Stimulated activated CD8-positive, alpha-beta memory T cell treated with anti-CD3 and anti-CD28 coated beads, Interleukin-2, amount 100 ng/mL, for 1 hour (primary cell): ENCODE measurements at places on chromosomes 1 and 21.

DNA sequence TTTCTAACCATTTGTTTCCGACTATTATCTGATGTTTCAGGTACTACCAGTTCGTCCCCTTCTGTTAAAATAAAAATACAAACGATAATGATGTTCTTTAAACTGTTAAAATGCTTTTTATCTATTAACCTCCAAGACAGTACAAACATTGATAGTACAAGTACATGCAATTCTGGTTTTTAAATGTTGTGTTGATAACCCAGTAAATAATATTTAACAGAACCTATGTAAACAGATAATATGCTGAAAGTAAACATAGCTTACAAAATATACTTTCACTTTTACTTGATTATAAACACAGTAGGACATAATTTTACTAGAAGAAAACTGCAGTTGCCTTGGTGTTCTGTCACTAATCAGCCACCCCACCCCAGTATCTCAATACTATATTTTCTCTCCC, 76.9 kb downstream of the COQ8A start:
- DNase-seq = no peak

DNA sequence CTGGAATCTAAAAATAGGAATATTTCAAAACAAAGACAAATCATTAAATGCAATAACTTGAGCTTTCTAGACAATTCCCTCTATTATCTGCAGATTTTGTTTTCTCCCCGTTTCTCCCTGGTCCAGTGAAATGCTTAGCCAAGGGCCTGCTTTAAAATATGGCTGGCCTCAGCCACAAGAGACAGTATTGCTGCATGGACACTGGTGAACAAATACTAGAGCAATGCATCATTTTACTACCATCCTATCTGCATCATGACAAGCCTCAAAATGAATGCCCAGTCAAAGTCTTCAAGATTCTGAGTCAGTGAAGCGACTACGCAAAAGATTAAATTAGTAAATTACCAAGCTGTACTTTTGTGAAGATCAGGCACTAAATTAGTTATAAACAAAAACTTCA, 80.5 kb downstream of the ENAH start:
- no peak for DNase-seq

GRCh38 chr1:53020588-53020987, 41.4 kb upstream of the PODN start:
- DNase-seq = no peak

DNA sequence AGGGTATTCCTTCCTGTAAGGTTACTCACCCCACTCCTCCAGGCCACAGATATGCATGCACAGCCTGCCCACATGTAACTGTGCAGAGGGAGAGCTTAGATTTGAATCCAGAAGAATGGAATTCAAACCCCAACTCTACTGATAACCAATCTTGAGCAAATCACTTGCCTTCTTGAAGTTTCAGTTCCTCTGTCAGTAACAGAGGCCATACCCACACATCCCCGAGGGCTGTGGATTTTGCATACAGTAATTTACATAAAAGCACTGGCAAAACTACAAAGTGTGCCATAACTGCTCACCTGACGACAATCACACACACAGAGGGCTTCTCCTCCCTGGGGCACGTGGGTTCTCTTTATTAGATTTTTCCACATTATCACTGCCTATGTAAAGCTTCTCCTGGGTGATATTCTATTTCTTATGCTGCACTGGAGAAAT, 18.6 kb downstream of the CD247 start:
- DNase-seq = no peak

DNA sequence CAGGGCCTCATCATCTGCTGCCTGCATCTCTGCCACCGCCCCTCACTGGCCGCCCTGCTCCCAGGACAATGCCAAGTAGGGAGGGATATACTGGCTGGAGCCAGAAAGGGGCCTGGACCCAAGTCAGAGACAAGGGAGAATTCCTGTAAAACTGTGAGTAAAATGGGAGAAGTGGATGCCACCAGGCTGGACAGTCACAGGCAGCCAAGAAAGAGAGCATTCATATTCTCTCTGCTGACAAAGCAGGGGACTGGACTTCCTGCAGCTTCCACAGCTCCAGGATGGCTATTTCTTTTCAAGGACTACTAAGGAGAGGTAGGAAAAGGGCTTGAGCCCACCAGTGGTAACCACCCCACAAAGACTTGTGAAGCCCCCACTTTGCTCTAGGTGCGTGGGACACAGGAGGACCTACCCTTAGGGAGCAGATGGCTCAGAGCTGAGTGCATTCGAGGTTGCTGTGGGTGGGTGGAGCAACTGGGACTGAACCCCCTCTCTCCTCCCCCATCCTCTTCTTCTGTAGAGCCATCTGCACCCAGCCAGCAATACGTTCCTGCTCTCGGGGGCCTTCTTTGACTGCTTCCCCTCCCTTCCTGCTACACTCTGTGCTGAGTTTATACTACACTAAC, 57.5 kb downstream of the GLIS1 start:
- DNase-seq = no peak

GRCh38 chr1:51908499-51908898, 30.0 kb upstream of the NRDC start:
- DNase-seq = no peak
